ENCODE measurements at places on chromosomes 11 and 22. TPM values are rescaled to one million over a fixed set of nuclear protein-coding genes. Genes with fewer than 3 reads are reported as not detected.

DNA sequence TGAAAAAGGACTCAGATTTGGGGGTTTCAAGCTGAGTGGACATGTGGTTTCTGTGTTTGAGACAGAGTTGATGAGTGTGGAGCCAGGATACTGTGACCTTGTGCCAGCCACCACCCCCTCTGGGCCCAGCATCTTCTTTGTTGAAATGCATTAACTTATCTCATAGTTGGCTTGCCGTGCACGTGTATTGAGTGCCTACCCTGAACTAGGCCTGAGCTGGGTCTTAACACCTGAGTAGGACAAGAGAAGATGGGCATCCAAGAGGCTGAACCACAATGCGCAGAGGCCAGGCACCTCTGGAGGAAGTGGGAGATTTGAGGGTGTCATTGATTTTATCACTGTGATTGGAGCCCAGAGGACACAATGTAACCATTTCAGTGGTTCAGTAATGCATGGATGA is 117.6 kb upstream of the CRYBB3 start:
- no peaks in the 10 kb centered on the region for H3K36me3 ChIP-seq
- no peak overlapping the region for H3K27ac ChIP-seq
- no peaks in the 10 kb centered on the region for H3K27me3 ChIP-seq
- no peak overlapping the region for H3K4me3 ChIP-seq
- peaks cover 21% of the 10 kb centered on the region for H3K4me1 ChIP-seq

- no peaks in the 10 kb centered on the region for H3K36me3 ChIP-seq
- H3K27ac ChIP-seq = no peak overlapping the region
- no peaks in the 10 kb centered on the region for H3K4me1 ChIP-seq
- DNase-seq = no peak
- H3K27me3 ChIP-seq = no peaks in the 10 kb centered on the region
These were observed 377.3 kb downstream of the FAM181B start for GRCh38 chr11:82356316-82356715.

GRCh38 chr22:32407312-32407711 is 4.7 kb downstream of the RTCB start:
- no peak for DNase-seq
- H3K36me3 ChIP-seq = peaks cover 43% of the 10 kb centered on the region
- H3K4me1 ChIP-seq = peaks cover 20% of the 10 kb centered on the region

GRCh38 chr11:104164028-104164520 is at the start of gene PDGFD:
Gene PDGFD (minus strand): TSS chr11:104164147.
- H3K27ac ChIP-seq = no peak within 1 kb of the TSS
- peaks cover 10% of the 10 kb centered on the region for H3K4me1 ChIP-seq
- no peak within 1 kb of the TSS for H3K4me3 ChIP-seq
- no peaks in the 10 kb centered on the region for H3K36me3 ChIP-seq
- peak; percentile 37 for DNase-seq

DNA sequence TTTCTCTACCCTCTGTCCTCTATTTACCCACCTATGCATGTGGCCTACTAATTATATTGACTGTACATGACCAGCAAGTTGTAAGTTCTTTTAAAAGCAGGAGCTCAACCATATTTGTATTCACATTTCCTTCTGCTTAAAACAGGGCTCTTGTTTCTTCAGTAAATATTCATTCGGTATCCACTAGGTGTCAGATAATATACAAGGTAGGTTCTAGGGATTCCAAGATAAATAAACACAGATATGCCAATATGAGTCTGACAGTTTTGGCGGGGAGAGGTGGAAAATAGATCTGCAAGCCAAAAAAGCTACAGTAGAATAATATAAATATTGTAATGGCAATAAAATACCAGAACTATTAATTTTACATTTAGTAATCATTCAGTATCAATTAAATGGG is 15.3 kb upstream of the RAB30 start:
- H3K4me3 ChIP-seq = no peak overlapping the region
- no peaks in the 10 kb centered on the region for H3K27me3 ChIP-seq
- DNase-seq = no peak
- H3K36me3 ChIP-seq = no peaks in the 10 kb centered on the region

- H3K27me3 ChIP-seq = no peaks in the 10 kb centered on the region
- H3K27ac ChIP-seq = no peak overlapping the region
- DNase-seq = no peak
- H3K36me3 ChIP-seq = no peaks in the 10 kb centered on the region
- H3K4me1 ChIP-seq = peaks cover 6% of the 10 kb centered on the region
These were observed 22.2 kb downstream of the TREH start for GRCh38 chr11:118657238-118657637.

DNA sequence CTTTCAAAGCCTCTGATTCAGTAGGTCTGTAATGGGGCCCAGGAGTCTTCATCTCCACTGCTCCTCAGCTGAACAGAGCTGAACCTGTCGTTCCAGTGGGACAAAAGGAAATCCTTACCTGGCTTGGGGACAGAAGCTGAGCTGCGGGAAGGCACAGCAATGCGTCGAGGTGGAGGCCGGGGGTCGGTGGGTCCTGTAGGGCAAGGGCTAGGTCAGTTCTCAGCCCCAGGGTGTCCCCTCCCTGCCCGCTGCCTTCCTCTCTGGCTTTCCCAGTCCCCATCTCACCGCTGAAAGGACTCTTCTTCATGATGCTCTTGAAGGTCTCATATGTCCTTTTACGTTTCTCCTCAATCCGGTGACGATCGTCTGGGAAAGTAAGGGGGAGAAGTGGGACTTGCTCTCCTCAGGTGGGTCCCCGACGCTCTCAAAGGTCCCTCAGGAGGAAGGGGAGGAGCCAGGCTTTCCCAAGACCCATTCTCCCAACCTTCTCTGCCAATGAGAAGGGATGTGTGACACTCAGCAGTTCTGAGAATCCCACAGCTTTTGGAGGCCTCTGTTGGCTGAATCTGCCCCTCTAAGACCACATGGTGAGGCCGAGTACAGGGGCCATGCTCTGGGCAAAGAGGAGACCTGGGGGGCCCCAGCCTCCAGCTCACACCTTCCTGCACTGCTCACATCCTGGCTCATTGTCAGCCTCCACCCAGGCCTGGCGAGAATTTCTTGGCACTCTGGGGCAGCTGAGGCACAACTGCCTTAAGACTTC is 7.0 kb downstream of the RELA start:
- H3K27ac ChIP-seq = no peak overlapping the region
- H3K4me3 ChIP-seq = no peak overlapping the region
- H3K4me1 ChIP-seq = peaks cover 39% of the 10 kb centered on the region

GRCh38 chr11:23006730-23007129 is 146.5 kb upstream of the CCDC179 start:
- H3K36me3 ChIP-seq = no peaks in the 10 kb centered on the region
- H3K27me3 ChIP-seq = no peaks in the 10 kb centered on the region
- H3K4me1 ChIP-seq = no peaks in the 10 kb centered on the region

DNA sequence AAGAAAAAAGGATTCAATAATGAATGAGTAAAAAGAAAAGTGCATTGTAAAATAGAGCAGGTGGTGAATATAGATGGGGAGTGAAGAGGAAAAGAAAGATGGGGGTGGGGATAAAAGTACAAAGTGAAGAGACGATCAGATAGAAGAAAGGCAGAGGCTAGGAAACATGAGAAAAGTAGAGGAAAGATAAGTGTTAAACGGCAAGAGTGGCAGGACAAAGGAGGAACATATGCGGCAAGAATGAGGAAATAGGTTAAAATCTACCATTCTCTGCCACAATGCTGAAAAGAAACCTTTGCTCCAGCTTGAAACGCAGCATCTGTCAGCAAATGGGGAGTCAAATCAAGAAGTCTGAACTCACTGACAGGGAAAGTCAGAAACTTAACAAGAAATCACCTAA is 6.8 kb downstream of the FUT4 start:
- H3K27me3 ChIP-seq = no peaks in the 10 kb centered on the region
- H3K4me3 ChIP-seq = no peak overlapping the region
- no peak for DNase-seq
- H3K27ac ChIP-seq = no peak overlapping the region

- no peak overlapping the region for H3K4me3 ChIP-seq
- no peaks in the 10 kb centered on the region for H3K36me3 ChIP-seq
- DNase-seq = no peak
- peak overlapping the region; percentile 8 for H3K27ac ChIP-seq
- peaks cover 6% of the 10 kb centered on the region for H3K4me1 ChIP-seq
These were observed 8.6 kb downstream of the ARAP1 start for GRCh38 chr11:72743321-72744221.

DNA sequence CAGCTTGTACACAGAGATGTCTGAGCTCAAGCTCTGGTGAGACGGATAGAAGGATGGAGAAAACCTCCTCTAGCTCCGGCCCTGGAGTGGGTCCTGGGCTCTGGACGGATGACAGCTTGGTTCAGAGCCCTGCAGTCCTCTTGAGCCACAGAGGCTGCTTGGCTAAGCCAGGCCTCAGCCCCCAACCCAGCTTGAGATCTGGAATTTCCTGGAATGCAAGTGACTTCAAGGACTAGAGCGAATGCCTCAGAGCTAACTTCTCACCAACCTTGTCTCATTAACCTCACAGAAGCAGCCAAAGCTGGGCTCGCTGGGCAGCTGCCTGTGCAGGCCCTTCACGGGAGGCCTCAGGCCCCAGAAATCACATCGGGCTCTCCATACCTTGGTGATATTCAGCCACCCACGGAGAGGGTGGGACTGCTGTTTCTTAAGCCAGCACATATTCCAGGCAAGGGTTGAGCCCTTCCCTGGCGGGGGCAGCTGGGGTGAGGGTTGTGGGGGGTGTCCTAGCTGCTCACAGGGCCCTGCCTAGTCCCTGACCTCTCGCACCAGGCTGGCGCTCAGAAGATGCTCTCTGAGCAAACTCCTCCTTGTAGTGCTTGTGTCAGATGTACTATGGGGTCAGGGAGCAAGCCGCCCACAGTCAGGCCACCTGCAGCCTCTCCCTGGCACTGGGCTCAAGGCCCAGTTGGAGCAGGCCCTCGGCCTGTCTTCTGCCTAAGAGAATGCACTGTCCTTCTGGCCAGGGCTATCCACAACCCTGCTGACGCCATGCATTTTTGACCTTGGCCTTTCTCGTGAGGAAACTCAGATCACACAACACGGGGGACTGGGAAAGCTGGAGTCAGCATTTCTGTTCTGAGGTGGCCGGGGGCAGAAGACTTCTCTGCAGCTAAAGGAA is 73.6 kb upstream of the TTLL12 start:
- no peak overlapping the region for H3K27ac ChIP-seq
- no peaks in the 10 kb centered on the region for H3K36me3 ChIP-seq
- no peak overlapping the region for H3K4me3 ChIP-seq
- H3K27me3 ChIP-seq = no peaks in the 10 kb centered on the region

DNA sequence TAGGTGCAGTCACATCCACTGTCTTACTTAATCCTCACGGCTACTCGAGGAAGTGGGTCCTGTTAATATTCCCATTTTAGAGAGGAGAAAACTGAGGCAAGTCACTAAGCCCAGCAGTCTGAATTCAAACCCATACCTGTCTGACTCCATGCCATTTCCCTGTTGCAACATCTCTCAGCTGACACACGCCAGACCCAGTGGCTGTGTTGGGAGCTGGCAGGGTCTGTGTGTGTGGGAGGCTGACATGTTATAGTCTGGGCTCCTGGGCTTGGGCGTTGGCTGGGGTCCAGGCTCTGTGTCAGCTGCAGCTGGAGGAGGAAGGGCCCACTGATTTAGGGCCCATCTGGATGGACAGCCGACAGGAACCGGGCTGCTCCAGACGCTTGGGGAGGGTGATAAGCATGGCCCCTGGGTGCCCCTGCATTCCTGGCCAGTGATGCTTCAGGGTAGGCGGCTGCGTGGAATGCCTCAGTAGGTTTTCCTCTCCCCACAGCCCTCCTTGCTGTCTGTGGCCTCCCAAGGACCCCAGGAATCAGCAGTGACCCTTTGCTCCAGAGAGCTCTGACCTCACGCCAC is 562.5 kb downstream of the MN1 start:
- DNase-seq = no peak
- H3K4me3 ChIP-seq = no peak overlapping the region
- no peaks in the 10 kb centered on the region for H3K27me3 ChIP-seq
- H3K4me1 ChIP-seq = no peaks in the 10 kb centered on the region
- no peak overlapping the region for H3K27ac ChIP-seq

DNA sequence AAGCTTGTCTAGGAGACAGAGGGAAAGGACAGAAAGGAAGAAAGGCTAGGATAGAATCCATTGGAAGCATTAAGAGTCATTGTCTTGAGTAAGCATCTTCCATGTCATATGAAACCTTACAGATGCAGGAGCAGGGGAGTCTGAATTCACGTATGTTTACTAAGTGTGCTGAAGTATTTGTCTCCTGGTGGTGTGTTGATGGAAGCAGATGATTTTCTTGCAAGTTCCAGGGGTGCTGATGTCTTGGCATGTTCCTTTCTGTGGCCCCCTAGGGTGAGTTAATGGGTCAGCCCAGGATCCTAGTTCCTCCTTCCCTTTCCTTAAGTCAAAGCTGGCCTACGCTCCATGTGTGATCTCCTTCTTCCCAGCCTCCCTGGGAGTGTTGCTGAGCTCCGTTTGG is 110.2 kb downstream of the TEAD1 start:
- no peaks in the 10 kb centered on the region for H3K36me3 ChIP-seq
- H3K27ac ChIP-seq = no peak overlapping the region
- no peak overlapping the region for H3K4me3 ChIP-seq
- H3K27me3 ChIP-seq = no peaks in the 10 kb centered on the region
- no peak for DNase-seq

- no peaks in the 10 kb centered on the region for H3K27me3 ChIP-seq
- H3K4me3 ChIP-seq = no peak overlapping the region
- H3K36me3 ChIP-seq = no peaks in the 10 kb centered on the region
- peak overlapping the region; percentile 40 for H3K27ac ChIP-seq
- H3K4me1 ChIP-seq = peaks cover 7% of the 10 kb centered on the region
- no peak for DNase-seq
These were observed 3.0 kb downstream of the MAFF start for GRCh38 chr22:38204784-38205183.

DNA sequence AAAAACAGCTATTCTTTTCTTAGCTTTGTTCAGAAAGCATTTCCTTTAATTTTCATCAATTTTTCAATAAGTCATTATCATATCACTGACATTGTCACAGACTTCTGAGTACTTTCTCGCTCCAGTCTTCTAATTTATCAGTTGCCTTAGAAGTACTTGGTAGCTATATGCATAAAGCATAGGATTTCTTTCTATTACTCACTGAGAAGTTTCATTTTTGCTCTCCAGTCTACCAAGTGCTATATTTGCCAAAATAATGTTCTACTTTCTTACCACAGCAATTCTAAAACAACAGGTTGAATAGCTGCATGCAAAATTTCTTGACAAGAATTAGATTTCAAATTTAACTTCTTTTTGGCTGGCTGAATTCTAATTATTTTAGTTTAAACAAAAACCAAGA is 116.3 kb downstream of the STK33 start:
- no peak for DNase-seq
- H3K36me3 ChIP-seq = no peaks in the 10 kb centered on the region
- no peaks in the 10 kb centered on the region for H3K27me3 ChIP-seq
- no peaks in the 10 kb centered on the region for H3K4me1 ChIP-seq
- H3K27ac ChIP-seq = no peak overlapping the region
- H3K4me3 ChIP-seq = no peak overlapping the region

Gene TYR
- total RNA-seq = not detected

Gene SERPIND1
- total RNA-seq = 117 TPM

Gene RGL4
- 6.2 TPM for total RNA-seq

Gene OR5B21
- total RNA-seq = not detected

Gene XKR3
- total RNA-seq = not detected

Gene MLC1
- 9.4 TPM for total RNA-seq

Gene CHST1
- 0.59 TPM for total RNA-seq
